NCI-H1048 (cell line): ENCODE measurements at places on chromosomes 5 and 9.

GRCh38 chr9:3662671-3663070 is 136.9 kb upstream of the RFX3 start:
- no peak for DNase-seq

DNA sequence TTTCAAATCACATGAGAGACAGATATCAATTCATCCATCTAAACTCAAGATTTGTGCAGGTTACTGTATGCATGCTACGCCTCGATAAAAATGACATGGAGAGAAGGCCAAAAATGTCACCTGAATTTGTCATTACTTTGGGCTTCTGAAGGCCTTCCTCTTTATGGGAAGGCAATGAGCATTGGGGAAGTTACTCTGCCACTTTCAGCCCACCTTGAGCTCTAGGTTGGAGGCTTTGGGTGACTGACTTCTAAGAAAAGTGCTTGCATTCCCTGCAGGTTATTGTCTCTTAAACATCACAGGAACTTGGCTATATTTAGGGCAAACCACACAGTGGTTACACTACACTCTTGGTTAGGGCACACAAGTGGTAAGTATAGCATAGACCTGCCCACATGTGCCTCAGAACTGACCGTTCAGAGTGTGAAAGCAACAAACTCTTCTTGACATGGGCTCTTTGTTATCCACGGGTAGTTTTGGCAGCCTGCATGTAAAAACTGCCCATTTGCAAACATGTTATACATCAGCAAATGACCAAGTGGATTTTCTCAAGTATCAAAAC is 169.5 kb downstream of the ZNF608 start:
- DNase-seq: no peak

GRCh38 chr5:39755452-39755851 is 330.7 kb upstream of the DAB2 start:
- no peak for DNase-seq

DNA sequence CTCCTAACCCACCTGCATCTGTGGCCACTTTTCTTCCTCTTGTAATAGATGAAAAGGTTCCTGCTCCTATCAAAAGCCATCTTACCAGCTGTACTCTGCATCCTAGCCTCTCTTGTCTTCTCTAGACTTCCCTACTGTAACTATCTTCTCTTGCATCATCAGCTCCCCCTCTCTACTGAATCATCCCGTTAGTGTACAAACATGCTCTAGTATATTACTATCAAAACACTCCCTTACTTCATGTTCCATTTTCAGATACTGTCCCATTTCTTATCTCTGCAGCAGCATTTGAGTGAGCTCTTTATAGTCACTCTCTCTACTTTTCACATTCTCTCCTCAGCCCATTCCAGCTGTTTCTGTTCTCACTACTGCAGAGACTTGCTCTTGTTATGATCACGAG is 2.8 kb downstream of the SRA1 start:
- DNase-seq: no peak

DNA sequence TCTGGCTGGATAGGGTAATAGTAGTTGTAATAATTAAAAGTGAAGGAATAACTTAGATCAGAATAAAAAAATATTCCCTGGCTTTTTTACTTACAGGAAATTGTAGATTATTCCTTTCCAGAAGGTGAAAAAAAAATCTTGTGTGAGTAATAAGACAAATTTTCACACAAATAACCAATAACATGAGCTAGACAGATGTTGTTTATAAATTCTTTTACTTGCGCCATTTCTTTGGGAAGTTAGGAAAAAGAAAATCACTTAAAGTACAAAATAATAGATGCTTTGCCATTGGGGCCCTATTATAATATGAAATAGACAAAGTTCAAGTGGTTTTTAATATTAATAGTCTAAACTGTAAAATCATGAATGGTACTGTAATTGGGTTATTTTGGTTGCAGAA is 204.1 kb downstream of the ARRDC3 start:
- no peak for DNase-seq

DNA sequence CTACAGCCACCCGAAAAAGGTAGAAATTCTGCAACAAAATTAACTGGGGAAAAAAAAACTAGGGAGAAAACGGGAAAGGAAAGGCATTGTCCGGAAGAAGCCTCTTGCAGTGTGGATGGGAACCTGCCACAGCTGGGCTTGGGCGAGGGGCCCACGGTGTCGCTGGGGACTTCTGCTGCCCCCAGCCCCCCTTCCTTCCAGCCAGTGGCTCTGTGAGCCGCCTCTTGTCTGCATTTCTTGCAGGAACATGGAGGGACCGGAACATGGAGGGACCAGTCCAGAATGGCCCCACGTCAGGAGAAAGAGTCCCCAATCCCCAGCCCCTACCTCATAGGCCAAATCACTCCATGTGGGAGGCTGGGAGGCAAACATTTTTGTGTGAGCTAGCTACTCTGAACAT is 36.9 kb upstream of the EXOC3 start:
- no peak for DNase-seq

DNA sequence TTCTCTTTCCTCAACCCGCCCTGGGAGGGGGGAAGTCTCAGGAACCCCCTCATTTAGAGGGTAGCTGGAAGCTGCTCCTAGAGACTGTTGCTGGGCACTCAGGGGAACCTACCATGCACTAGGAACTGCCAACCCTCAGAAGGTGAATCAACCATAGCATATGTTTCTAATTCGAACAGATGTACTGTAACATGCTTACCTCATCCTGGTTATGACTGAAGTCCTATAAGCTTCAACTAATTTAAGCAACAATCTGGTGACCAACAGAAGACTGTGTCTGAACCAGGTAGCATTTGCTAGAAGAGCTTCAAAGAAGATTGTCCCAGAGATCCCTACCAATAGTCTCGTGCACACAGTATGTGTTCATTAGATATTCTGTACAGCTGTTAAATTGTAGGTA is 5.7 kb upstream of the PRDM6 start:
- no peak for DNase-seq

GRCh38 chr5:134095293-134095692 is 19.2 kb upstream of the TCF7 start:
- DNase-seq: no peak

- no peak for DNase-seq
Observed at GRCh38 chr9:88983865-88984542, 7.3 kb upstream of the S1PR3 start.
